ENCODE measurements at places on chromosomes 11 and 22.

- DNase-seq, result no peak
Measured at GRCh38 chr11:120698918-120699317, 187.4 kb downstream of the GRIK4 start.

DNA sequence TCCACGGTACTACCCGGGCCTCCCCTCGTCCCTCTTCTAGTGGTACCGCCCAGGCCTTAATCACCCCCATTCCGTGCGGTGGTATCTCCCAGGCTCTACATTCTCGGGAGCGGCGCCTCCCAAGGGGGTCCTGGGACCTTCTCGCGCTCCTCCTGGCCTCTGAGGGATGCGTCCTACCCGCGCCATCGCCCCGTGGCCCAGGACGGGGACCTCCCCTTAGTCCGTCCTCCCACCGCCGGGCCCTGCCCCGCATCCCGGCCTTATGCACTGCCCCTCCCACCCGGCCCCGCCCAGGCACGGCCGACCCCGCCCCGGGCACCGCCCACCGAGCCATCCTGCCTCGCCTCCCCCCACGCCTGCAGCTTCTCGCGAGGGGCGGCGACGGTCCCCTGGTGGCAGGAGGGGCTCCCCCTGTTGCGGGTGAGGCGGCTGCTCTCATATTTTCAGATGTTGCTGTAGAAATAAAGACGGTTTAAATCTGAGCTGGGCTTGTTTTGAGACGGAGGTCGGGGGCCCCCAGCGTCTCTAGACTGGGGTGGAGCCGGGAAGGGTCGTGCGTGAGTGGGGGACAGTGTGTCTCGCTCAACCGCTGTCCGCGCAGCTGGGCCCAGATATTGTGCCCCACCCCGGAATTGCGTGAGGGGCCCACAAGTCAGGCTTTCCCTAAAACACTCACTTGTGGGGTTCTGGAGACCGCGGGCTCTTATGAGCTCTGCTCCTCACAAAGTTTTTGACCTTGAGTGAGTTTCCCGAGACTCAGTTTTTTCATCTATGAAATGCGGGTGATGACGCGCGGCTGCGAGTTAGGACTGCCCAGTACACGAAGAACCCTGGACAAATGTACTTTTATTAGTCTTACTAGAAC, 828 bp upstream of the RAB1B start:
- peak; percentile 75 for DNase-seq

GRCh38 chr11:104219096-104219495, 55.1 kb upstream of the PDGFD start:
- DNase-seq, result no peak

DNA sequence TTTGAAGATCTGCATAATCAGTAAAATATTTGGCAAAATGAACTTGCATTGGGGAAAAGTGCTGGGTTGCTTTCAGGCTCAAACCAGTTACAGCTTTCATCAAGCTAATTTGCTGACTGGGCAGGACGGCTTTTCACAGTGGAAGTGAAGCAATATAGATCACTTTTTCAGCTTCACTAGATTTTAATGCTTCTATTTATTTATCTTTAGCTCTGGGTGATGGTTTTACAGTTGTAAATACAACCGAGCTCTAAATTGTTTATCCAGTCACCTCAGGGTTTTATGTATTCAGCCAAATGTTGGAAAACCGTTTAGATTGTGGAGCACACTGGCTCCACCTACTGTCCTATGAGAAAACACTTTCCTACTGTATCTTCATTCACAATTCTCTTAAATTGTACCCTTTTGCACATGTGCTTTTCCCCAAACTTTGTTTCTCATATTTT, 58.2 kb downstream of the ACER3 start:
- DNase-seq, result peak; percentile 77

GRCh38 chr11:2997406-2997805, 5.3 kb upstream of the NAP1L4 start:
- DNase-seq, result no peak

GRCh38 chr11:82559609-82560008, 174.1 kb downstream of the FAM181B start:
- no peak for DNase-seq

DNA sequence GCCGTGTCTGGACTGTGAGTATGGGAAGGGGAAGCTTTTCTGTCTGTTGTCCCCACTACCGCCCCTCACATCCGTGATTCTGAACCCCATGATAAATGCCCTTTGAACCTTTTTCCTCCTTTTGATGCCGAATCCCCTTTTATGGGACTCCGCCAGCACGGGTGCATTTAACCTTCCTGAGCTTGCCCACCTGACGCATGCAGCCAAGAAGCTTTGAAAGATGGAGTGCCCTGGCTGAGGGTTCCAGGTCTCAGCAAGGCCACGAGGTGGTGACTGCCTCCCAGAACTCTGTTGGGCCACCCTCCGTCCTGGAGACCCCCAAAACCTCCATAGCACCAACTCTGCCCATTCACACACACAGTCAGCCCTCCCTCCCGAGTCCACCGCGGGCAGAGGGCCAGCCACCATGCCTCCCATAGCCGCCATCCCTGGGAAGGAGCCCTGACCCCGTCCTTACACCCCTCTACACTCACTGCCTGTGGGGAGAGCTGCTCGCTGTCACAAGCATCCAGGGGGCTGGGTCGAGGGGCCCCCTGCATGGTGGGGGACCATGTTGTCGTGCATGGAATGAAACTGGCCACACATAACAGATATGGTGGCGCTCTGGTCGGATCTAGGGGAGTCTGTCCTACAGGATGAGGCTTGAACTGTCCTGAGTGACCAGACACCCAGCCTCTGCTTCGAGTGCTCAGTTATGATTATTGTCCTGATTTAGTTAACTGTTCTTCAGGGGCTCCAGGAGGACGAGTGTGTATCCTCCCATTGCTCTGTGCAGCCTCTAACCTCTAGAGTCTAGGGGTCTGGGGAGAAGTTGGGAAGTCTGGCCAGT, 822 bp upstream of the COMT start:
- no peak for DNase-seq

- no peak for DNase-seq
Measured at GRCh38 chr11:114233755-114234154, 62.4 kb upstream of the NNMT start.

DNA sequence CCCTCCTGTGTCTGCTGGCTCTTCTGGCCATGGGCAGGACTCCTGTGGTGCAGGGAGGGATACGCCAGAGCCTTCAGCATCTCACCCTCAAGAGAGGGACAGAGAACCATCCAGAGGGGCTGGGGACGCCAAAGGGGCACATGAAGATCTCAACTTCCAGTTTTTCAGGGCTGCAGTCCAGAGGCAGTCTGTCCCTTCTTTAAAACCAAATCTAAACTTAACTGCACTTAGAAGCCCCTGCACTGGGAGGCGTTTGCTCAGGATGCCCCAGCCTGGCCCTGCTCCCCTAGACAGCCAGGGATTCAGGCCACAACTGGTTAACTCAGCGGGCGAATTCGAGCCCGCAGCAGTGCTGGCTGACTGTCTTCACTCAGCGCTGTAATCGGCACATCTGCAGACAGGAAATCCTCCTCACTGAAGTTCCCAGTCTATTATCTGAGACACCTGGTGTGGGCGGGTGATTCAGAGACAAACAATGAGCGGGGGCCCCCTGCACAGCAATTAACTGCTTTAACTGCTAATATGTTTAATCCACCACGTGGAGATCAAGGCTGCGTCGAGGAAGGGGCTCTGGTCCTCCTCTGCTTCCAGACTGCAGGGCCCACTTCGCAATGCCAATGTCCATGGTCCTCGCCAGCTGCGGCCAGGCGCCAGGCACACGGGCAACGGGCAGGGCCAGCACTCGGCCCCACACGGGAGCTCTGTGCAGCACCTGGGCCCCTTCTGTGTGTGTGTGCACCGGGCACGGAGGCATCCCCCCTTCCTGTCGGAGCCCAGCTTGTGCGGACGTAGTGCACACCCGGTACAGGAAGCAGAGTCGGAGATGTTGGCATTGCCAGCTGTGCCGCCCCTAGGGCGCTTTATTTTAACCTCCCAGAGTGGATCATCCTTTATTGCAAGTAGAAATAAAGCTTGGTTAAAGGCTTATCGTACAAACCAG, 36.9 kb upstream of the GNB1L start:
- peak; percentile 84 for DNase-seq

DNA sequence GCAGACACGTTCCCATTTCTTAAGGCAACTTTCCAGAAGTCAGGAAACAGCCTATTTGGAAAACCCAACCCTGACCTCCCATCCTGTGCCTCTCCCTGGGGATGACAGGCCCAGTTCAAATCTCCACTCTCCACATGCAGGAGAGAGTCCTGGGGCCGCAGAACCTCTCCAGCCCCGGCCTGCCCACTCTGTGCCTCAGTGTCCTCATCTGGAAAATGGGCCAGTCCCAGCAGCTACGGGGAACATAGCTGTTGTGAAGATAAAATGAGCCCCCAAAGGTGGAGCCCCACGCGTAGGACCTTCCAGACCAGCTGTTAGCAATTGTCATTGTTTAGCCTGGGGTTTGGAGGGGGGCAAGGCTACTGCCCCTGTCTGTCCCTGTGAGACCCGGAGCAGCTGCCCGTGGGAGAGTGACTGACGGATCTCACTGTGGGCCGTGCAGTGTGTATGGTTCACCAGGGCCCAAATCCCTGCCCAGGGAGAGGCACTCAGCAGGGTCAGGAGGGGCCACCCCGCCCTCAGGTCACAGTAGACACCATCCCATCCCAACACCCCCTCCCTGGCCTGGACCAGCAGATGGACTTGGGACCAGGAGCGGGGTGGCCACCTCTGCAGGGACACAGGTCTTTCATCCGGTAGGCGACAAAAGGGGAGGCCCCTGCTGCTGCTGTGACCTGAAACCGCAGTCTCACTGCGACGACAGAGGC, 145.9 kb downstream of the CTTN start:
- no peak for DNase-seq
